ENCODE measurements at places on chromosomes 3 and 15.

- DNase-seq = no peak
These were observed 860.3 kb upstream of the SEMA6D start for GRCh38 chr15:46856839-46857502.

DNA sequence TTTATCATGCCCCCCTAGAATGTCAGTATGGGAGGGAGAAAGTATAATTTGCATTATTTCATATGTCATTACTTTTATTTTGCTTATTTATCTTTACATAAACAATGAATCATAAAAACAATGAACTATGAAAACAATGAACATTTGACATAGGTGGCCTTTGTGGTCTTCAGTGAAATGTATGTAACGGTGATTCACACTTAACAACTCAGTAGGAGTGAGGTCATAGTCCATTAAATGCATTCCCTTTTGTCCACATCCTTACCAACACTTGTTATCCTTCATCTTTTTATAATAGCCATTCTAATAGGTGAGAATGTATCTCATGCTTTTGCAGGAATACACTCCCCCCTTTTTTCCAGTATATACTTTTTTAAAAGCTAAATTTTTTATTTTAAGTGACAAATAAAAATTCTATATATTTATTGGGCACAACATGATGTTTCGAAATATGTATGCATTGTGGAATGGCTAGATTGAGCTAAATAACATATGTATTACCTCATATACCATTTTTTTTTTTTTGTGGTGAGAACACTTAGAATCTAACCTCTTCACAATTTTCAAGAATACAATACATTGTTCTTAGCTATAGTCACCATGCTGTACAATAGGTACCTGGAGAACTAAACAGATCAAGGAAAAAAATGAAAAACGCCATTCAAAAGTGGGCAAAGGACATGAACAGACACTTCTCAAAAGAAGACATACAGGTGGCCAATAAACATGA is 189.5 kb downstream of the WDR72 start:
- DNase-seq = no peak

GRCh38 chr3:27927882-27928281 is 205.8 kb upstream of the EOMES start:
- DNase-seq = no peak

DNA sequence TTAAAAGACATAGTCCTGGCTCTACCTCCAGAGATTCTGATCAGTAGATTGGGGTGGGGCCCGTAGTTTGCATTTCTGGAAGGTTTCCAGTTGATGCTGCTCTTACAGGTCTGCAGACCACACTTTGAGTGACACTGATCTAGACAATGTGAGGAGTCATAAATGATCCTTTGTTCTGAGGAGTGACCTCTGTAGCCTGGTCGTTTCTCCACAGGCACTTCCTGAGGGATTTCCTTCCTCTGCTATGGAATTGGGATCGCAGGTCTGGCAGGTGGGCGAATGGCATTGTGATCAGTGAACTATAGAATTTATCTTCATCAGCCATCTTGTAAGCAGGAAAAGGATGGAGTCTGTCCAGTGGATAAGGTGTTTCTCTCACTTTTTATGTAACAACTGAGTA is 5.5 kb downstream of the GFM1 start:
- DNase-seq = no peak

DNA sequence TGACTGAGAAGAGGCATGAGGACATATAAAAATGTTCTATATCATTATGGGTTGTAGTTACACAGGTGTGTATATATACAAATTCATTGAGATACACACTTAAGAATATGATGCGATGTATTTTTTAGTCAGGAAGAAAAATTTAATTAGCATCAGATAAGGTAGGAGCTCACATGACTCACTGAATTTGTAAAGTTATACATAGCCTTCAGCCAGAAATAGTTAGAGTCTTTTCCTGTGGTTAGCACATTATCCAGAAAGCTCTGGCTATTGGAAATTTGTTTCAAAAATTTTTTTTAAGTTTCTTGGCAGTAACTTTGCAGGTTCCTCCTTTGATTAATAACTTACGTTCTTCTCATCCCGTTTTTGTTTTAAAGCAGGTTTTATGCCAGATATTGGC is 88.6 kb downstream of the STT3B start:
- no peak for DNase-seq

DNA sequence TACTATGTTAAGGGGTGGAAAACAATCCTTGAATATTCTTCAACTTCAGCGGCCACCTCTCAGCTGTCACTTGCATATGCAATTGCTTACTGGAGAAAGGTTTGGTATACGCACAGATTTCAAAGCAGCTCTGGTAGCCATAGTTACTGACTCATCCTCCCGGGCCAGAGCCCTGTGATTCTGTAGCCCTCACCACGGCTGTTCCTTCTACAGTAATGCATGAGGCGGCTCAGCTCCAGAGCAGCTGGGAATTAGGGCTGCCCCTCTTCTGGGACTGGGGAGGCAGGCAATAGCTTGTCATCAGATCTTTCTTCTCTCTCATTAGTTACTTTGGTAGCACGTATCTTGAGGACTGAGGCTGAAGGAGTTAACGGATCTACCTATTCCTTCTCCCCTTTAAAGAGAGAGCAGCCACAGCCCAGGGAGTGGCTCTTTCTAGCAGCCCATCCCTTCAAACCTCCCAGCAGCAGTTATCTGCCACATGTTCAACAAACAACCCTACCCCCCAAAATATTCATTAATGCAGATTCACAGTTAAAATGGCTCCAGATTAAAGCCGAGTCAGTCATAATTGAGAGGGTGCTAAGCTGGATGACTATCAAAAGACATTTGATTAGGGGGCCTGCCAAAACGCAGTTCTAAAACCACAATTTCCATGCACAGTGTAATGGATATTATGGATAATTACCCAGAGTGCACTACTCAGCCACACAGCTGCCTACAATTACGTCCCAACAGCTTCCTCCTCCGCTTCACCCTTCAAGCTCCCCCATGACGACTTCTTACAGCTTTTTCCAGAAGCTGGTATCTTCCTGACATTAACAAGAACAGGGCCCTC is 54.7 kb downstream of the ETV5 start:
- DNase-seq = peak; percentile 48

GRCh38 chr15:48604567-48604966 is 40.9 kb downstream of the FBN1 start:
- no peak for DNase-seq

DNA sequence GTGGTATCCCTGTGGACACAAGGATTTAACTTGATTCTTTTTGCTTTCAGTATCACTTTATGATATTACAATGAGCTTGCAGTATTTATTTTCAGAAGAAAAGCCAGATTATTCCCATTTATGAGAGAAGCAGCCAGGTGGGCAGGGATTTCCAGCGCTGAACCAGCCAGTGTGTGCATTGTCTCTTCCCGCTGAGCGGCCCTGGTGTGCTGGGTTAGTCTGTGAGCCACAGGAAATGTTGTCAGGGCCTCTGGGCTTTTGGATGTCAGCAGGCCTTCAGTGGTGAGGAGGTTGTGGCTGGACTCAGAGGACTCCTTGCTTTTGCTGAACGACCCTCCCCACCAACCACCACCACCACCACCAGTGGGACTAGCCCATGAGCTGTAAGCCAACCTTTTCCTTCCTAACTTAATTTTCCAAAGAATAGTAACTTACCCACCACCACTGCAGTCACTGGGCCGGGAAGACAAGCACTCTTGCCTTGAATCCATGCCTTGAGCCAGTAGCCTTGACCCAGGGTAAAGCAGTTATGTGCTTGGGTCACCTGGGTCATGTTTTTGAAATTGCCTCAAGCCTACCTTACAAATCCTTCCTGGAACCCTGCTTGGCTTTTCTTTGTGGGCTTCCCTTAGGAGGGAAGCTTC is 33.1 kb downstream of the FLNB start:
- DNase-seq = no peak

- peak; percentile 41 for DNase-seq
These were observed 1.1 kb downstream of the PLXND1 start for GRCh38 chr3:129605203-129605921.

DNA sequence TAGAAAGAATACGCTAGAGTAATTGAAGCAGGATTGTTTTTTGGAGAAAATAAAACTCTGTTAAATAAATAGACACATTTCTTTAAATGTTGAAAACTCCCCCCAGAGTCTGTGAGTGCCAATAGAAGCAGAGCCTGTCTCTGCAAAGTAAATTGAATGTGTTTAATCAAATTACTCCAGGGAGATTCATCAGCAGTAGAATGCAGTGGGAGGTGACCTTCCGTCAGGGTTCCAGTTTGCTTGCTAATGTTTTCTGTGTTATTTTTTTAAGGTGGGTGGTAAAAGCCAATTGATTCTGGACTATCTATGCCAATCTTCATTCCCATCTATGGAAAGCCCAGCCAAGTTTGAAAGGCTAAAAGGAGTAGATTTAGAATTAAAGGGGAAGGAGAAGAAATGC is 612.4 kb upstream of the GRM7 start:
- DNase-seq = no peak

DNA sequence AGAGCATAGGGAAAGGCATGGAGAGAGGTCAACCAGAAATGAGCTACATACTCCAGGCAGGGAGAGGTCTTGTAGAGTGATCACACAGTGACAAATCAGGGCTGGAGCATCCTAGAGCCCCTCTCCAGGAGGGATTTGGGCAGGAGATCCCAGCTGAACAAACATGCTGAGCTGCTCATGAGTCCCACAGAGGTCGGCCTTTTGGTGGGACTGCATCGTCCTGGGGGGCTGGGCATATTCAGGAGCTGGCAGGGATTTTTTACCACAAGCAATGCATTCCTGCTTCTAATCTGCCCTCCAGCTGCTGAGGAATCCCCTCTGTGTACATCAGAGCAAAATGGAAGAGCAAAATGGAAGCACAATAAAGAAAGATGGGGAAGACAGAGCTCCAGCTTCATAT is 94.9 kb downstream of the NTRK3 start:
- DNase-seq = no peak

GRCh38 chr15:82798104-82798503 is 7.8 kb downstream of the FSD2 start:
- DNase-seq = no peak
